GM04503 (cell line): ENCODE measurements at places on chromosomes 6 and 20.

DNA sequence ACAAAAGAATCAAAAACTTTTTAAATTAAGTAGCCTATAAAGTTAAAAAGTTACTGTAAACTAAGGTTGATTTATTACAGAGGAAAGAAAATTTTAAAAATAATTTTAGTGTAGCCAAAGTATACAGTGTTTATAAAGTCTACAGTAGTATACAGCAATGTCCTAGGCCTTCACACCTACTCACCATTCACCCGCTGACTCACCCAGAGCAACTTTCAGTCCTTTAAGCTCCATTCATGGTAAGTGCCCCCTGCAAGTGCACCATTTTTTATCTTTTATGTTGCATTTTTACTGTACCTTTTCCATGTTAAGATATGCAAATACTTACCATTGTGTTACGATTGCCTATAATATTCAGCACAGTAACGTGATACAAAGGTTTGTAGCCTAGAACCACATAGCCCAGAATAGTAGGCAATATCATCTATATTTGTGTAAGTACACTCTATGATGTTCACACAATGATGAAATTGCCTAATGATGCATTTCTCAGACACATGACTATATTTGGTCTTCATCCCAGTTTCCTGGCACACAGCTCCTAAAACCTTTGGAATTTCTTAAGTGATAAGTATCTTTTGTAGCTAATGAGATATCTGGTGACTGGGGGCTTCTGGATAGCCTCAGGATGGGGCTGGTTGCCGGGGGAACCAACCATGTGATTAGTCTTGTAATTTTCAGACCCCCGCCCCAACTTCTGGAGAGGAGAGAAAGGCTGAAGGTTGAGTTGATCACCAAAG lies 111.0 kb downstream of the MRPL14 start:
- DNase-seq: no peak

GRCh38 chr6:90183587-90184333 lies 112.9 kb downstream of the BACH2 start:
- DNase-seq: no peak

GRCh38 chr6:162728706-162729105 lies 932 bp downstream of the PACRG start:
- DNase-seq: no peak

DNA sequence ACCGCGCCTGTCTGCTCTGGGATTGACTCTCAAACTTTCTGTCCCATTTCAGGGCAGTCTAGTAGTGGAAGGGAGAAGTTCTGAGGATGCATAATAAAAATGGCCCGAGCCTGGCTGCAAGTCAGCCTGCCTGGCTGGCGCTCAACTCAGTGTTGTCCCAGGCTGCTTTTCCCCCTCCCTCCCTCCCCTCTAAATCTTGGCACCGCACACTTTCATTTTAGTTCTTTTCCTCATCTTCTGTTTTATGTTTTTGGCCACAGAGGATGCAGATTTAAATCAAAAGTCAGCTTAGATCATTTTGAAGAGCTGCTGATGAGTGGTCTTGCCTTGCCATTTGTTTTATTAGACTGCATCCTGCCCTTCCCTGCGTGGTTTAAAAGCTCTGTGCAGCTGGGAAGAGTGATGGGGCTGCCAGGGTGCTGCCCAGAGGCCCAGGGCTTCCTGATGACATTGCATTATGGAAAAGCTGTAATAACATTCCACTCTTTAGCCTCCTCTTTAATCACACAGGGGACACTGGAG lies 6.5 kb upstream of the UQCC2 start:
- DNase-seq: no peak

GRCh38 chr6:2314641-2315040 lies 69.2 kb upstream of the GMDS start:
- DNase-seq: no peak
